ENCODE measurements at places on chromosomes 2 and 18.
A peak's percentile ranks its signal among the peaks of the same experiment; 100 is the strongest.

GRCh38 chr2:111618978-111619902, 264.8 kb downstream of the ANAPC1 start:
- no peak for DNase-seq

DNA sequence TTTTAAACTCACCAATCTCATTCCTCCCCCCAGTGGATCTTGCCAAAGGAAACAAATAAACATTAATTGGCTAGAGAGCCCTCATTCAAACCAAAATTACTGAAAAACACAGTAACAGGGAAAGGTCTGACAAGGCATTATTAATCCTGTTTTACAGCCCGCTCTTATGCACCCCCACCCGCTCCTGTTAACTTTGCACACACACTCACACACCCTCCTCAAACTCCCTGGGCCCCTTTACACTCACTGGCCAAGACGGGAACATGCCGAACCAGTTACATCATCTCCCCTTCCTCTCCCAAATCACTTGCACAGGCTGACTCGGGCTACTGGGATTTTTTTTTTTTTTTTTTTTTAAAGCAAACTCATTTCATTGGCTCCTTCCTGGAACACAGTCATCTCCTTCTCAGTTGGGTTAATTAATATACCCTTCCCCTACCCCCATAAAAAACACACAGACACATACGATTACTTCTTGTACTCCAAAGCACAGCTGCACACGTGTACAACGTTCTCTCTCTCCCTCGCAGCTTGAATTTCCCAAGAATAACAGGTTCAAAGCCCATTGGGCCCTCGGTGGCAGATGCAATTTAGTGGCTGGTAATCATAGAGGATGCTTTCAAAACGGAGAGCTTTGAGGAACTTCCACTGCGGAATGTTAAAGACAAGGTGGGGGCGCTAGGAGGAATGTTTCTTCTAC, 31.8 kb downstream of the KLF7 start:
- DNase-seq: peak; percentile 63

- DNase-seq: no peak
Observed at GRCh38 chr2:102126169-102126568, 16.4 kb upstream of the IL1R1 start.

DNA sequence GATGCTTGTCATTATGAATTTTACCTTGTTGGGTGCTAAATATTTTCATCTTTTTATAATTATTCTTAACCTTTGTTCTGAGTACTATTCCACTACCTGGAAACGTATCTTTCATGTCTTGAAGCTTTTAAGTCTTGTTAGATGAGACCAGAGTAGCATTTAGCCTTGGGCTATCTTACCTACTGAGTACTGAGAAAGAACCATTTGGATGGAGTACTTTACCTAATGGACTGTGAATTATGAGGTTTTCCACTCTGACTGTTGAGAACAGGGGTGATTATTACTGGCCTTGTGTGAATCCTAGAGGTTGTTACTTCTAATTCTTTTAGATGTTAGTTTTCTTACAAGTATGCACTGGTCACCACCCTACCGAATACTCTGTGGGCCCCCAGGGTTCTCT, 63.5 kb downstream of the CCDC102B start:
- no peak for DNase-seq

DNA sequence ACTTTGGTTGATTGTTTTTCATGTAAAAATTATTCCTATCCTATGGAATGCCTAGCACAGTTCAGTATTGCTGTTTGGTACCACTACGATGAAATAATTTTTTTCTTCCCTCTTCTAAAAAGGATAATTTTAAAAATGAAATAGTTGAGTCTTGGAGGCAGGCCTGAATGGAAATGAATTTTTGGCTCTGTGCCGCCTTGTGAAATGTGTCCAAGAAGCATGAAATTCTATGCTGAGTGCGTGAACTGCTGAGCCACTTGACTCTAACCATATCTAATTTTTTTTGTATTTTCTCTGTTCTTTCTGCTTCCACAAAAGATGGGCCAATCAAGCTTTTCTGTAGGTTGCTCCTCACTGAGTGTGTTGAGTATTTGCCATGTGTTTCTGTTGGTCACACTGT, 95.0 kb downstream of the PRPF40A start:
- DNase-seq: peak; percentile 85

DNA sequence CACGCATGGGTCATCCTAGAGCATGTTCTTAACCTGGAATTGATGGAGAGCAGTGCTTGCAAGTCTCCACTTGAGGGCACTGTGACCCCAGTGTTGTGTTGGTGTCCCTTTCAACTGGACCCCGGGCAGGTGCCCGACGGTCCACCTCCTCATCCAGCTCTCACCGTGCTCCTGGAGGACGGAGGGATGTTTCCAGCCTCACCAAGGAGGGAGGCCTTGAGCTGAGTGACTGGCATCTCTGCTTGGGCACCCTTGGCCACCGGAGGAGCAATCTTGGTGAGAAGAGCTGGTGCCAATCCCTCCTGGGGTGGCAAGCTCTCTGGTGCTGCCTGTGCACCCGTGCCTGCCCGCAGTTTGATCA, 45.4 kb upstream of the ASB18 start:
- DNase-seq: peak; percentile 22

DNA sequence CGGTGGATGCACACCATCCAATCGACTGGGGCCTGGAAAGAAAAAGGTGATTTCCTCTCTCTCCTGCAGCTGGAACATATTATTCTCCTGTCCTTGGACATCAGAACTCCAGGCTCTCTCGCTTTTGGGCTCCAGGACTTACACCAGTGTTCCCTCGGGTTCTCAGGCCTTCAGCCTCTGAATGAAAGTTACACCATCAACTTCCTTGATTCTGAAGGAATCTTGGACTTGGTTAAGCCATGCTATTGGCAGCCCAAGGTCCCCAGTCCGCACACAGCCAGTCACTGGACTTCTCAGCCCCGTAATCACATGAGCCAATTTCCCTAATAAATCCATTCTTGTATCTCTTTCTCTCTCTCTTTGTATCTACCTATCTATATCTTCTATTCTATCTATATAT, 418.9 kb downstream of the IRS1 start:
- no peak for DNase-seq

GRCh38 chr2:51918113-51918512, 886.2 kb upstream of the NRXN1 start:
- no peak for DNase-seq

GRCh38 chr2:187876554-187876953, 322.3 kb upstream of the TFPI start:
- DNase-seq: no peak

DNA sequence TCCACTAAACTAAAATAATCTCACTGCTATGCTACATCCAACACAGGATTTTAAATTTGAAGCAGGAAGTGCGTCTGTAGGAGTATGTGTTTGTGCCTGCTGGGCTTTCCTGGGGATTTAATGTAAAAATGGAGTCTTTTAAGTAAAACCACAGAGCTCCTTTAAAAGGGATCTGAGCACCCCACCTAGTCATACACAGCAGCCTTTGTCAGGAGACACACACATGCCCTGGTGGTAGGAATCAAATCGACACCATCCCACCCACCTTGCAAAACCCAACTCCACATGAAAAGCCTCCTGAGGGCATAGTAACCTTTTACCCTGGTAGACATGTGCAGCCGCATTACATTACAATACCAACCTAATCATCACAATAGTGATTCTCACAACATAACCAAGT, 29.1 kb downstream of the UXS1 start:
- DNase-seq: no peak

GRCh38 chr2:95348609-95349567, 51.7 kb downstream of the KCNIP3 start:
- DNase-seq: peak; percentile 53

- DNase-seq: peak; percentile 78
Observed at GRCh38 chr2:158745067-158745865, 49.9 kb upstream of the DAPL1 start.

GRCh38 chr18:48345596-48345995, 63.6 kb downstream of the ZBTB7C start:
- DNase-seq: no peak

- no peak for DNase-seq
Observed at GRCh38 chr2:210654091-210654490, 97.7 kb downstream of the CPS1 start.

DNA sequence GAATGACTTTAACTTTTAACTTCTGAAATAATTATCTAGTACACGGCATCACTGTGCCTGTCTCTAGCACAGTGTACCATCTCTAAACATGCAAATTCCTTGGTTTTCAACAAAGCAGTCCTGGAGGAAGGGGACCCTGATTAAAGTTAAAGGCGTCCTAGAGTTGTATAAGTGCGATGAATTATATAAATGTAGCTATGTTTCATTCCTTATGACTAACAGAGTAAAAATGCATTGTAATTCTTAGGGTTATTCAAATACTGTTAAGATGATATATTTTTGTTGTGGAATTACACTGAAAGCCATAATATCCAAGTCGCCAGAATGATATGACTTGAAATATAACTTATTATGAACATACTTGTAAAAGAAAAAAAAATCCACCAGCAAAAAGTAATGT, 544.9 kb upstream of the LINC00305 start:
- no peak for DNase-seq

- no peak for DNase-seq
Observed at GRCh38 chr2:168211664-168212163, 35.7 kb downstream of the STK39 start.

- DNase-seq: peak; percentile 82
Observed at GRCh38 chr2:69741575-69742321, at the start of gene ANXA4. ANXA4 (plus strand) TSS chr2:69742134; CDS start chr2:69781566, 39,432 bp downstream.

DNA sequence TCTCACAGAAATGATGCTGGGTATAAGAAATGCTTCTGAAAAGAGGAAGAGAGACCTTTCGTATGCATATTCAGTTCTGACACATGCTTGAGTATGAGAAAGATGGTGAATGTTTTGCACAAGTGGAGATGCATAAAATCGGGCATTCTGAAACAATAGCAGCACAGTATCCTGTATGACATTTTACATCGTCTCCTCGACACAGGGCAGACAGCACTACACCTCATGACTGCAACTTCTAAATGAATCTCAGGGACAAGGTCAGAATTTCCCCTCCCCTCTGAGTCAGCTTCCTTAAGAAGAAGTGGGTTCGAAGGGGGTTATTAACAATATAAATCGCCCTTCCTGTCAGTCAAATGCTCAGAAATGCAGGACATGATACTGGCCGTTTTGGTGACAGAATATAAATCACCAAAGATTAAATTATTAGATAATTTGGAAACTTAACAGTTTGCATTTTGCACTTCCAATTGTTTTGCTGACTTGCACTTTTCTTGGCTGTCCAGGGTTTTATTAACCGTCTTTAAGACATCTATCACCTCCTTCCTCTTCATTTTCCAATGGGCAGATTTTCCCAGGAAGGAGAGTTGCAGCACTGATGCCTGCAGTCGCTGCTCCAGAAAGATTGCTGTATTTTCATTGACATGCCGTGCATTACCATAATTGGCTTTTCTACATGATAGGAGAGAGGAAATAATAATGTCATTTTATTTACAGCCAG, 57.2 kb downstream of the TSHZ1 start:
- no peak for DNase-seq

- no peak for DNase-seq
Observed at GRCh38 chr2:189954989-189955388, 107.5 kb downstream of the MSTN start.

GRCh38 chr2:221606424-221606823, 34.3 kb upstream of the EPHA4 start:
- DNase-seq: peak; percentile 10

- no peak for DNase-seq
Observed at GRCh38 chr2:69122271-69122670, 109.3 kb downstream of the ANTXR1 start.
